ENCODE measurements at places on chromosomes 13 and 19. TPM values are rescaled to one million over a fixed set of nuclear protein-coding genes. Genes with fewer than 3 reads are reported as not detected.
A peak's percentile ranks its signal among the peaks of the same experiment; 100 is the strongest.

DNA sequence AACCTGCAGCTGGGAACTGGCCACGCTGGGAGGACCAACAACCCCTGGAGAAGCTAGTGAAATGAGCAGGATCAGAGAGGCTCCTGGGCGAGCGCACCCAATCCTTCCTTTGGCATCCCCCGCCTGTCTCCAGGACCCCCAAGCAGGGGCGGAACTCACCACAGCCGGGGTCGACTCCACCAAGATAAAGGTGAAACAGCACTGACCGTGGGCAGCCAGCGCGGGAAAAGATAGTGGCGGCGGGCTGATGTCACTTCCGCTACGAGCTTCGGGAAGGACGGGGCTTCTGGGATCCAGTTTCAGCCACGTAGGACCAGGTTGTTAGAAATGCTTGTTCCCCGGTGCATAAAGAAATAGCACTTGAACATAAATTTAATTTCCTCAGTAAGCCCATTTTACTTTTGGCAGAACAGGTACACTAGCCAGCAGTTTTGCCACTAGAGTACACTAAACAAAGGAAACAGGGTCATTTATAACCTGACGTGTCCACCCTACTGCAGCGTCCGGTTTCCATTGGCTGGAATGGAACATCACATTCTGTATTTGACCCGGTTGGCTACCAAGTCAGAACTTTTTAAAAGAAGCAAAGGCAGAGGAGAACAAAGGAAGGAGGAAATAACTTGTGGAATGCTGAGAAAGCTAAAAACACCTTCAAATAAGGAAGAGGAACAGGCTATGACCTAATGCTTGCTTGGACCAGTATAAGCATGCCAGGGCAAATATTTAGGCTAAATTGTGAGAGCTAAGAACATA lies 25.5 kb upstream of the ZNF562 start:
- DNase-seq, result no peak

CCDC8 gene
- total RNA-seq, result not detected

- DNase-seq, result no peak
These were observed 673 bp downstream of the IFNL4 start for GRCh38 chr19:39247701-39248664.

DNA sequence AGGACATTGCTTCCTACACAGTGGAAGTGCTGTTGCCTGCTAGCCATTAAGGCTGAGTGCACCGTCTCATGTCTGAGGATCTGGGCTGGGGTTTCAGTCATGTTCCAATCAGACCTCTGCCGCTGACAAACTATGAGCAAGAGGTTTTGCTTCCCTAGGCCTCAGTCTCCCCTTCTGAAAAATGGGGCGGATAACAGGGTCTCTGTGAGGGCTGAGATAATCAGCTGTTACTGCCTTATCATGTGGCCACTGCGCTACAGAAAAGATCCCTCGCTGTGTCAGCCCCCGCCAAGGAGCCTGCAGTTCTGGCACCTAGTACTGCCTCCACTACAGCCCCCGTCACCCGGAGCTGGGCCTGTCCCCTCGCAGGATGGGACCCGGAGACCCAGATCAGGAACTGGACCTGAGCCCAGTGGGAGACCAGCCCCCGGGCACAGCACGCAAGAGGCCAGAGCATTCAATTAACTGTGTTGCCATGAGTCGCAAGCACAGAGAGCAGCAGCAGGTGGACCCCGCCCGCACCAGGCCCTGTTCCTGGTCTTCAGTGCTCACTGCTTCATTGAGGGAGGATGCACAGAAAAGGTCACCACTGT lies 3.0 kb upstream of the PNKP start:
- no peak for DNase-seq

CFAP97D2 gene
- not detected for total RNA-seq

DNA sequence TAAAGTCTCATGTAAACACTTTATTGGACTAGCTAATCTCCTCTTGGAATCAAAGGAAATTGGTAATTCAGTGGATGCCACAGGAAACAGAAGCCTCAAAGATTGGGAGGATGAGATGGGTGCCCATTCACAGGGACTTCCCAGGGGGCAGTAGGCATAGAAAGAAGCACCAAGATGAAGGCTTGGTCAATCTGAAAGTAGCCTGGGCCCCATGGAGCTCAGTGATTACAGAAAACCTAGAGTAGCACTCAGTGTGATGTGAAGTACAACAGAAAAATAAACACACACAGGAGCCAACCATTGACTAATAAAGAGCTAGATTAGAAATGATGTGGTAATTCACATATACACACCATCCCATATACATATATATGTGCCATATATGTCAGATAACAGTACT lies 560.6 kb downstream of the TBC1D4 start:
- no peak for DNase-seq

- no peak for DNase-seq
These were observed 59.8 kb downstream of the MYH14 start for GRCh38 chr19:50263176-50263575.

GET3 gene
- total RNA-seq, result 67.1 TPM

DNA sequence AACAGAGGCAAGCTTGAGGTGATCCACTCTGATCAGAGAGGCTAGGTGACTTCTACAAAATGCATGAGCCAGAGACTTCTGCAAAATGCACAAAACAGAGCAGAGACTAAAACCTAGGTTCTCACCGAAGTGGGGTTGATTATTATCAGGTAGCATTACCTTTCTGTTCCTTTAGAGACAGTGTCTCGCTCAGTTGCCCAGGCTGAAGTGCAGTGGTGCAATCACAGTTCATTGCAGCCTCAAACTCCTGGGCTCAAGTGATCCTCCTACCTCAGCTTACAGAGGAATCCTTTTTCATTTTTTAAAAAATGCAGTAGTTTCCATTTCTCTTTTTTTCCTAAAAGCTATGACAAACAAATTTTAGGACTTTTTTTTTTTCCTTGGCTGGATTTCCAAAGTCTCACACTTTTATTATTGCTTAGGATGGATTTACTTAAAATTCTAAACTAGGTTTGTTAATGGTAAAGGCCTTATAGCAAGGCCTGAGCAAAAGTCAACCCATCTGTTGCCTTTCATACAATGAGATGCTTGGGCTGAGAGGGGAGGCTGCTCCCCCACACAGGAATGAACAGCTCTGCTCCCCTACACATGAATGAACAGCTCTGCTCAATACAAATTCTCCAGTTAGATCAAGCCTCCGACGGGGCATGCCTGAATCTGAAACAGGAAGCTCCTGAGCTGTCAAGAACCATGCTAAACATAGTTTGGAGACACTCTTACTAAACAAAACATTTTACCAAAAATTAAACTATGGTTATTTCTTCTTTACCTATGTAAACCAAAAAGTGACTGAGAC lies 18.8 kb upstream of the TNFRSF19 start:
- no peak for DNase-seq

- DNase-seq, result no peak
These were observed 2689.7 kb downstream of the PCDH9 start for GRCh38 chr13:64540468-64540867.

GRCh38 chr13:67238861-67239260 lies 8.7 kb upstream of the PCDH9 start:
- DNase-seq, result no peak

- DNase-seq, result no peak
These were observed 686 bp upstream of the RNF126 start for GRCh38 chr19:663682-664117.

DNA sequence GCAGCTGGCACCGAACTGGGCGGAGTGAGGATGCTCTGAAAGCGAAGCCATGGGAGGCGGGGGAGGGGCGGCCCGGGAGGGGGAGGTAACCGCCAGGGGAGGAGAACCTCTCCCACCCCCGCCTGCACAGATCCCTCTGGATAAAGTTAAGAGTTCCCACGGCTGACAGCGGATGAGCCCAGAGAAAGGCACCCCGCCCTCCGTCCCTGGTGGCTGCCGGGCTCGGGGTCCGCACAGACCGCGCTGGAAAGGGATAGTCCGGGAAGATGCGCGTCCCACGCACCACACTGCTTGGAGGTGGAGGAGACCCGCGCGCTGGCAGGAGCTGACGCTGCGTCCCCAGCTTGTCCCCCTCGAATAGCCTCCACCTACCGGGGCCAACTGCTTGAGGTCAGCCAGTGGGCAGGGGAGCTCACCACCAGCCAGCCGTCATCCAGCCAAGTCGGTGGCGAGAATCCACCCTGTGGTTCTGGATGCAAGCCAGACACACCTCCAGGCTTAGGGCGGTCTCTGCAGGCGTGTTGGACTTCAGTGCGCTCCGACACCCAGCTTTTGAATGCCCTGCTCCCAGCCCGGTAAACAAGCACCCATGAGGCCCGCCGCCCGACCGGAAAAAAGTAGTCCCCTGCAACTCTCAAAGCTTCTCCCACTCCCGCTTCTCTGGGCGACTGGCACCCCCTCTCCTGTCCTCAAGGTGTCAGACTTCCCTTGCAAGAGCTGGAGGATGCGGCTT lies at the start of gene TRPC4:
Gene TRPC4, minus strand, starts transcription at position 17 of the 733 bp plus-strand sequence. CDS start 86,439 bp downstream, outside the sequence.
- DNase-seq, result peak; percentile 78

CCDC124 gene
- 122 TPM for total RNA-seq

PTGER1 gene
- total RNA-seq, result 0.29 TPM

DNA sequence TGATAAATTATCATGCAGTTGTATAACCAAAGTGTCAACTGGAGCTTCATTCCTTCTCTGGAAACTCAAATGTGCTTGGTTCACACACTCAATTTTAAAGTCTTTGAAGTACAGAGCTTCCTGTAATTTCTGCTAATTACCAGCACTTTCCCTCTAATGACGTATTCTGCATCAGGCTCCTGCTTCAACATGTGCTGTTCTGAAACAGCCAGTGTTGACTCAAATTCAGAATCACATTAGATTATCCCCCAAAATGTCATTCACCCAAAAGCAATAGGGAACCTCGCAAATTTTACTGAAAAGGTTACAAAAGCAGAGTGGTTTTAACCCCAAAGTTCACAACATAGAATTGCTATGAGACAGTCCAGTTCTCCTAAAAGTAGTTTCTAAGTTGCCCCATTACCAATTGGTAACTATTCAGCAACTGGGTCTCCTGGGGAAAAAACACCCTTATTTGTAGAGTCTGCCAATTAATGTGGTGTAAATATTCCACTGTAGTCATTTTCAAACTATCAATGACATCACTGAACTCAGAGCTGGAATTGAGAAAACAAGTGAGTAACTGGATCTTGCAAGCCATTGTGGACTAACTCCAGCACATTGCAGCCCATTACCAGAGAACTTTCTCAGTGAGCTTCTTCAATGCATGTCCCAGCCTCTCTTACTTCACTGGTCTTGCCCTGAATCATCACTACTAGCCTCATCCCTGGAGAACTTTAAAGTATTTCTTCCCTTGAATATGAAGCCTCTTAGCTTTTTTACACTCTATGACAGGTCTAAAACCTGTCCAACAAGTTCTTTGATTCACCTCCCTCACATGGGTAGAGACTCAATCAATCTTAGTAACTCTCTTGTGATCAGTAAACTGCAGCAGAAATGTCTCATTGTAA lies 955.4 kb downstream of the EFNB2 start:
- DNase-seq, result no peak

DNA sequence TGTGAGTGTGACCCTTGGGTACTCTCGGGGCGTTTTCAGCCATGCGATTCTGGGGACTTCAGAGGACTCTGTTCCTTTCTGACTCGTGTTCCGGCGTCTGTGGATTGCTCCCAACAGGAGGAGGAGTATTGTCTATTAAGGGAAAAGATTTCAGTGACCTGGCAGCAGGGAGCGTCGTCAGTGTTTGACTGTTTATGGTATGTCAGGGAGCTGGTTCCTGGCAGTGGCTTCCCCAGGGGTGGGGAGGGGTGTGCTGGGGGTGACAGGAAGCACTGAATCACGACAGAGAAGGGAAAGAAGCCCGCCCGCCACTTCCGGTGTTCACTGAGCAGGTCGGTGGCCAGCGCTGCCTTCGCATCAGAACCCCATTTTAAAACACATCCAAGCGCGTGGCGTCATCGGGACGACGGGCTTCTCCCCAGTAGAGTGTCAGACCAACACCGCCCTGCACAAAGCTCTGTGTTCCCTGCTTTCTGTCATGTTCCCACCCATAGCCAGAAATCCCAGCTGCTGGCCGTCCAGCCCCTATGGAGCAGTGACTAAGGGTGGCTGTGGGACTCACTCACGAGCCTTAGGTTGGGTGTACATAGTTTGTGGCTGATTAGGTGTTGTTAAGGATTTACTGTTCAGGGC lies 33.8 kb downstream of the COL4A2 start:
- DNase-seq, result no peak

DNA sequence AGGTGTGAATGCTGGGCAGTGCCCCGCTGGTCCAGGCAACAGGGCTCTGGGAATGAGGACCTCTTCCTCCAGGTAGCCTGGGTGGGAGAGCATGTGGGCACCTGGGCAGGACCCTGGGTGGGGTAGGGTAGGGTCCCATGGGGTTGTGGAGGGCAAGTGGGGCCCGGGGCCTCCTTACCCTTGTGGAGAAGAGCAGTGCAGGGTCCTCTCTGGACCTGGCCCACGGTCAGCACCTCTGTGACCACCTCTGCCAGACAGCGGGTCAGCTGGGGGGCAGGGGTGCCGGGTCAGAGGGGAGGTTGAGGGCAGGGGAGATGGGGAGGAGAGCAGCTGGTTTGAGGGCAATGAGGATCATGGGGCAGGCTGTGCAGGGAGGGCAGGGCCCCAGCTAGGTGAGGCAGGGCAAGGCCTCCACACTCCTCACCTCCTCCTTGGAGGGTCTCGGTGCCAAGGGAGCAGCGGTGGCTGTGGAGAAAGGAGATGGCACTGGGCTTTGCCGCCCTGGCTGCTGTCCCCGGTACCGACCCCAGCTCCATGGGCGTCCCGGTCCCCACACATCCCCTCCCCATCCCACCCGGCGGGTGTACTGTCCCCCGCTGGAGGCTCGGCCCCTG lies 491 bp downstream of the CCER2 start:
- DNase-seq, result no peak

- no peak for DNase-seq
These were observed 49.7 kb downstream of the CRTC1 start for GRCh38 chr19:18733196-18733647.

GRCh38 chr19:46862503-46862834 lies 1.7 kb downstream of the ARHGAP35 start:
- DNase-seq, result no peak

UNC13A gene
- 0.15 TPM for total RNA-seq

DNA sequence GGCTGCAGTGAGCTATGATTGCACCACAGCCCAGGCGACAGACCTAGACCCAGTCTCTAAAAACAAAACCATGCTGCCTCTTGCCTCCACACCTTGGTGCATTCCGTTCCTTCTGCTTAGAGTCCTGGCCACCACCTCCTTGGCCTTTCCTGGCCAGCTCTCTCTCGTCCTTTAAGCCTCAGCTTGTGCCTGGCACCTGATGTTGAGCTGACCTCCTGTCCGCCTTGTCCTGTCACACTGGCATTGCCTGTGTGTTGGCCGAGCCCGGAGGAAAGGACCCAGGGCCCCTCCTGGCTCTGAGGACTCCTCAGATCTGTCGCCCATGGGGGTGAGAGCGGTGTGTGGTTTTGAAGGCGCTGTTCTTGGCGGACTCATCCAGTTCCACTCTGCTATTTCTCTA lies 143.3 kb downstream of the STK24 start:
- DNase-seq, result no peak

ACER1 gene
- total RNA-seq, result not detected

- DNase-seq, result peak; percentile 14
These were observed 1.1 kb downstream of the PPP6R1 start for GRCh38 chr19:55257461-55258420.

- DNase-seq, result no peak
These were observed 1273.3 kb upstream of the ATXN8OS start for GRCh38 chr13:68834375-68834774.

- DNase-seq, result no peak
These were observed 210.7 kb upstream of the SLC10A2 start for GRCh38 chr13:103276775-103277498.

VSTM2B gene
- not detected for total RNA-seq

All from MCF 10A (cell line).